ENCODE measurements at places on chromosomes 12 and 14. TPM values are rescaled to one million over a fixed set of nuclear protein-coding genes. Genes with fewer than 3 reads are reported as not detected.

GRCh38 chr14:89241934-89242651, 174.9 kb downstream of the FOXN3 start:
- no peak for DNase-seq

DNA sequence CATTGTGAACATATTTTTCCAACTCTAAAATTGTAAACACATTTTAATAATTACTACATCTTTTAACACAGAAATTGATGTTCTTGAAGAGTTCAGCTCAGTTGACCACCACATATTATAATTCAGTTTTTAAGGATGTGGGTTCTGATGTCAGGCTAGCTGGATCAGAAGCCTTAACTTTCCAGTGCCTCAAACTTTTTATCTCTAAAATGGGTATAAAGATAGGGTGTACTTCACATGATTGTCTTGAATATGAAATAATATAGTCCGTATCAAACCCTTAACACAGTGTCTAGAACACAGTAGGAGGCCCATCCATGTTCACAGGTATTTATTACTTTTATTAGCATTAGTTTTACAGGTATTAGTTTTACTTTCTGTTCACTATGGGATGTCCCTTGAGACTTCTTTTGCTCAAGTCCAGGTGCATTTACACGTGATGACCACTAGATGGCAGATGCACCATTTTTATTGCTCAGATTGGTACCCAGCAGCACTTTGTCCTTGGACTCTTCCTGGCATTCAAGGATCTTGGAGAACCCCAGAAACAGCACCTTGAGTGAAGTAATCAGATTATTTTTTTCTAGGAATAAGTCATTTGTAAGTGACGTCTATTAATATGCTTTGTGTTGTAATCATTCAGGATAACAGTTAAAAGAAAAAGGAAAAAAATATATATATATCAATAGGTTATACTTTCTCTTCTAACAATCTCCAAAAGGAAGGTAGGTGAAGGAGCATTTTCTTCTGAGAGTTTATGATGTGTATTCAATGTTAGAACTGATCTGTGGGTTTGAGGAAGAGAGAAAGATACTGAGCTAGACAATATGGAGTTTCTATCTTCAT, 580.2 kb downstream of the ETNK1 start:
- DNase-seq: no peak

Gene SIX6
- not detected for total RNA-seq

- no peak for DNase-seq
Observed at GRCh38 chr12:19744705-19745218, 305.5 kb downstream of the AEBP2 start.

Gene AJUBA
- total RNA-seq: 6.7 TPM

GRCh38 chr14:97458255-97458654, 661.1 kb downstream of the VRK1 start:
- DNase-seq: no peak

DNA sequence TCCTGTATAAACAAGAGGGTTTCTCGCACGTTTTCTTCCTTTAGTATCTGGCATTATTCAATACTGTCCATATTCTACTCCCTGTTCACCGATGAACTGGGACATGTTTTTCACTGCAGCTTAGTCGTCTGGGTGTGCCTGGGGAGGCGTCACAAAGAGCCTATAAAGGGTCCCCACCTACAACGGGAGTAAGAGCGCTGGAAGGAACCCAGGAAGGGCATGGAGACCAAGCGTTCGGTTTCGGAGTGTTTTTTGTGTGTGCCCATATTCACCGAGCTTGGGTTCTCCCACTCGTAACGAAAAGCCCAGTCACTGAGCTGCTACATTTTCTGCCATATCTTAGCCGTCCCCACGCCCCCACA, 592 bp upstream of the USP15 start:
- no peak for DNase-seq

Gene SIX1
- total RNA-seq: not detected

Gene CD163L1
- 7.6 TPM for total RNA-seq

Gene GPR132
- total RNA-seq: 1.0 TPM

DNA sequence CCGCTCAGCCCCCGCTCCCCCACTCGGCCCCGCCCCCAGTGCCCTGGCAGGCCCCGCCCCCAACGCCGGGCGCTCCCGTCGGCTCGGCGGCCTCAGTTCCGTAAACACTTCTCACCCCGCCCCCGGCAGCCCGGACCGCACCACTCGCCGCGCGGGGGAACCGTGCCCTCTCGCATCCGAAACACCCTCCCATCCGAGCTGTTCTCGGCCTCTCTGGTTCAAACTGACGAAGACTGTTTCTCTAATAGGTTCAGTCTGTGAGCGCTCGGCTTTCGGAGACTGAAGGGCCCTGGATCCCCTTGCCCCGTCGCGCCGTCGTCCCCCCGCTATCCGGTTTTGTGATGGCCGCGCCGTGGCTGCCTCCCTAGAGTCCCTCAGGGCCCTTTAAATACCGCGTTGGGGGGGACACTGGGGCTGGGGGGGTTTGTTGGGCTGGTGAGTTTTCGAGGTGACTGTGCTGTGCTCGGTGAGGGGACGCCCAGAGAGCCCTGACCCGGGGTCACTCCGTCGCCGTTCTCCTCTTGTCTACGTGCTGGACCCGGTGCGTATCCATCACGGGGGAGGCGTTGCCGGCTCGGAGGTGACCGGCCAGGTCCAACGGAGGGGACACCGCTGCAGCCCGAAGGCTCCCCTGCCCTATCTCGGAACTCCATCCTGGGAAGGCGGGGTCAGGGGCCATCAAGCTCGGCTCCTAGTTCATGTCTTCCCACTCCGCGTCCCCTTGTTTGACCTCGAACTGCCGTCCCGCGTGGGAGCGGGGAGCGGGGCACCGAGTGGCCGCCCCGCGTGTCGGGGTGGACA, at the start of gene TCP11L2:
TCP11L2 (plus strand) TSS at position 333 of the 801 bp plus-strand sequence. CDS start 8,343 bp downstream, outside the sequence.
- peak; percentile 91 for DNase-seq

DNA sequence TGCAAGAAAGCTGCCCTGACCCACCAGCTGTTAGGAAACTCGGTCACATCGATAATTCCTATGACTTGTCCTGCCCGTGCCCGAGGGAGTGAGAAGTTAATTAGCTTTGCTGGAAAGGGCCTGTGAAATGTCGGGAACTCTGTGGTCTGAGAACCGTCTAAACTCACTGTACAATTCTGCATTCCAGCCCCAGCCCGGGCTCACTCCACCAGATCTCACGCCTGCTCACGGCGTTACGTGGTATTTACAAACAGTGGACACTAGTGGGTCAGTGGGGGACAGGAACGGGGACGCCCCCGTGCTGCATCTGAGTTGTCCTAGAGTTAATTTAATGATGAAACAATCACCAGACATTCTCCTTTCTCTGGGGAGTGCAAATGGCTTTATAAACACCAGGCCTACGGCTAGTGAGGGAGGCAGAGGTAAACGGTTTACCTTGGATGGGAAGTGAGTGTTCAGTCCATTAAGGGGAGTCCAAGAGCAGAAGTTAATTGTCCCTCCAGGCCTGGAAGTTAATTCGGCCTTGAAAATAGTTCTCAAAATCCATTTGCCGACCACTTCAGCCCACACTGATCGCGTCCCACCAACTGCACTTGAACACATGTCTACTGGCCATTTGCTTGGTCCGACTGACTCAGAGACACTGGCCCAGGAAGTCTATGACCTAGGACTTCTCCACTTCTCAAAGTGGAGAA, 93.5 kb upstream of the MED13L start:
- DNase-seq: no peak

Gene ACTR10
- total RNA-seq: 45.9 TPM

Gene TMEM117
- 8.0 TPM for total RNA-seq

GRCh38 chr12:67394550-67394949, 125.4 kb downstream of the CAND1 start:
- no peak for DNase-seq

DNA sequence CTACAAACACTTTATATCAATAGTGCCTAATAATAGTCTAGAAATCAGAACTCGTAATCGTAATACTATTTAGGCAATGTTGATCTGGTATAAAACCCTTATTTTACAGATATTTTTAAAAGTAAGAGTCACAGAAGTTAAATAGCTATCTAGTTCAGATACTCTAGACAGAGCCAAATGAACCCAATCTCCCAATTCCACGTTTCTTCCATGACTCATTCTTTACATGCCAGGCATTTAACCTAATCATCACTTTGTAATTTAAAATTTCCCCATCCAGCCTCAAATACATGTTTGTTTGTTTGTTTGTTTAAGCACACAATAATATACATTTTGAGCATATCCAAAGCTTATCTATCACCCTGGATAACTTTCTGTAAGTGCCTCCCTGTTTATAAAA, 36.4 kb upstream of the GARIN6 start:
- no peak for DNase-seq

GRCh38 chr14:53638966-53639365, 317.7 kb downstream of the BMP4 start:
- no peak for DNase-seq

DNA sequence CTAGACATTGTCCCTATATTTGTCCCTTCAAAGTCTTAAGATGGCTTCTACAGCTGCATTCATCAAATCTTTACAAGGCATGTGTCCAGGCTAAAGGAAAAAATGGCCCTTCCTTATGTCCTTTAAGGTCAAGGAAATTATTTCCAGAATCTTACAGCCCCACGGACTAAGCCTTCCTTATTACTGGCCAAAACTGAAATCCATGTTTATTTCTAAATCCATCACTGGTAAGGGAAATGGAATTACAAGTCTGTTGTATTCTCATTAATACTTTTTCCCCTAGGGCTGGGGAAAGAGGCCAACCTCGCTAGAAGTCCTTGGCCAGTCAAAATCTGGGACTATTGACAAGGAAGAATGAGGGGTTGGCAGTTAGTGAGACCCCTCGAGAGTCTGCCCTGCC, 252.5 kb downstream of the TMEM132C start:
- DNase-seq: no peak

- DNase-seq: no peak
Observed at GRCh38 chr14:85533861-85534291, 3.9 kb downstream of the FLRT2 start.

- DNase-seq: no peak
Observed at GRCh38 chr12:2533036-2533435, 261.7 kb upstream of the FKBP4 start.

DNA sequence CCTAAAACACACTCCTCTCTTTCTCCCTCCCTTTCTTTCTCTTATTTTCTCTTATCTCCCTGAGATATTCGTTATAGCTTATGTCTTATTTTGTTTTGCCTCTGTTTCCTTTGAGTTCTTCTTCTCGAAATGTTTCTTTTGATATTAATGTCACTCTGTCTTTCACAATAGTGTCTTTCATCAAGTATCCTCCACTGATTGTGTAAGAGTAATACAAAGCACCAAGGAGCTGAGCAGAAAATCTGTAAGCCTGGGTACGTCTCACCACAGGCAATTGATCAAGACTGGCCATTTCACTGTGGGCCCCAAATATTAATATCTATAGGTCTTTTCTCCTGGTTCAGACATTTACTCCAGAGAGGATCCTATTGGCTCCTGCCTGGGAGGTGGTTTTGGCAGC, 4.8 kb upstream of the LYZ start:
- DNase-seq: no peak

DNA sequence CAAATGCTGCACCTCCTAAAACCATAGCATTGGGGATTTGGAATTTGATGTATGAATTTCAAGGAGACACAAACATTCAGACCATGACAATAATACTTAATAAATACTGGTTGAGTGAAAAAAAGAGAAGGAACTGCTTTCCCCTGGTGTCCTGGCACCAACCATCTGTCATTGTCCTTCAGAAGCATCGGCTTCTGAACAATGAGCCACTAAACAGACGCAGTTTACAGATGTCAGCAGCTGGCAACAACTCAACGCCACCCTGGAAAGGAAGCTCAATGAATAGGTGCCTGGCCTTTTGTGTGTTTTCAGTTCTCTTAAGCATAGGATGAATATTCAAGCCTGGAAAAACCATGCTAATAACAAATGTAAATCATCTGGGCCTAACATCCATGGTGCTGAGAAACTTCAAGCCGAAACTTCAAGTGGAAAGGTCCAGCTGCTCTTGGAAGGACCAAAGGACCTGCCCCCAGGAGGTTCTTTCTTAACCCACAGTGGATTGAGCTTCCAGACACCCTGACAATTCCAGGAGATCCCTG, 101.3 kb downstream of the WIF1 start:
- DNase-seq: no peak

Gene NRXN3
- total RNA-seq: 1.2 TPM

DNA sequence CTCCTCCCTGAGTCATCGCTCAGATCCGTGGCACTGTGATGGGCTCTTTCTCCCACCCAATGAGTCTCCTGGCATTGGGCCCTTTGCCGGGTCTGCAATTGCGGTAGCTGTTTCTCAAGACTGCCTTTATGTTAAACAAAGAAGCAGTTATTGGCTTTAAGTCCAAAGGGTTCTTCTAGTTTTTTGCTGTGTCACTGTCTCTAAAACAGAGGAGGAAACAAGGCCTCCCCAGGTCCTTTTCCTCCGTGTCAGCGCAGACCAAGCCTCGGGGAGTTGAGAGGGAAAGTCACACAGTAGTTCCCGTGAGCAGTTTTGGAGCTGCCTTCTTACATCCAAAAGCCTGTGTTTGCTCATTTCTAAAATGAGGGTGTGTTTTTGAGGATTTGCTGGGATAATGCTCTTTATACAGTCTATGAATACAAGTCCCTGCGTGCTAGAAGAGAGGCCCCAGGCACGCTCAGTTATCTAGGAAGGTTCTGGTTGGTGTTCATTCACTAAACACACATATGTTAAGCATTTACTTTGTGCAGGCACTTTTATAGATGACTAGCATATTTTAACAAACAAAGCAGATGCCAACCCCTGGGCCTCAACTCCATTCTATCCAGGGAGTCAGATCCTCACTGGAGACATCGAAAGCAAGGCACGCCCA, 126.0 kb upstream of the PZP start:
- DNase-seq: no peak

Gene AKAP6
- total RNA-seq: 1.3 TPM

GRCh38 chr12:100797786-100798185, 3.2 kb downstream of the ANO4 start:
- DNase-seq: no peak

Gene LRP1-AS
- total RNA-seq: not detected

Gene CDK17
- total RNA-seq: 13.2 TPM

Gene TMEM52B
- total RNA-seq: not detected

DNA sequence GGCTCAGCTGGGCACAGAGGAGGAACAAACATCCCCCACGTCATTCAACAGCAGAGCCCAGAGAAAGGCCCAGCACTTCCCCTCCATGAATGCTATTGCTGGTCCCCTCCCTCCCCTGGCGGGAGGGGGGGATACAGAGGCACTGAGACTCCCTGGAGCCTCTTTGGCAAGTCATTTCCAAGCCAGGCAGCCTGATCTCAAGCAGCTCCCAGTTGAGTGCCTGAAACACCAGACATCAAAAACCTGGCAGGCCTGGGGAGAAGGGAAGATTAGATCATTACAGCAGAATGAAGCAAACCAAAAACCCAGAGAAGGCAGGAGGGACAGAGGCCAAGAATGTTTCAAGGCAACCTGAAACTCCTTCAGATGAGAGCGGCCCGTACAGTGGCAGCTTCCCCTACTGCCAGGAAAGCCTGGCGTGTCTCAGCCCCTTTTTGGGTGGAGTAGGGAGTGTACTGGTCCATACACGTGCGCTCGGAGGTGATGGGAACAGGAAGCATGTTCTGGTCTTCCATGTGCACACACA, 92.1 kb downstream of the LRRC74A start:
- DNase-seq: peak; percentile 56

Gene IL26
- not detected for total RNA-seq

GRCh38 chr12:53039851-53040250, 10.0 kb upstream of the TNS2 start:
- no peak for DNase-seq
